CD4-positive, alpha-beta memory T cell (primary cell): ENCODE measurements at places on chromosomes 5 and 9. TPM values are rescaled to one million over a fixed set of nuclear protein-coding genes. Genes with fewer than 3 reads are reported as not detected.
A peak's percentile ranks its signal among the peaks of the same experiment; 100 is the strongest.

DNA sequence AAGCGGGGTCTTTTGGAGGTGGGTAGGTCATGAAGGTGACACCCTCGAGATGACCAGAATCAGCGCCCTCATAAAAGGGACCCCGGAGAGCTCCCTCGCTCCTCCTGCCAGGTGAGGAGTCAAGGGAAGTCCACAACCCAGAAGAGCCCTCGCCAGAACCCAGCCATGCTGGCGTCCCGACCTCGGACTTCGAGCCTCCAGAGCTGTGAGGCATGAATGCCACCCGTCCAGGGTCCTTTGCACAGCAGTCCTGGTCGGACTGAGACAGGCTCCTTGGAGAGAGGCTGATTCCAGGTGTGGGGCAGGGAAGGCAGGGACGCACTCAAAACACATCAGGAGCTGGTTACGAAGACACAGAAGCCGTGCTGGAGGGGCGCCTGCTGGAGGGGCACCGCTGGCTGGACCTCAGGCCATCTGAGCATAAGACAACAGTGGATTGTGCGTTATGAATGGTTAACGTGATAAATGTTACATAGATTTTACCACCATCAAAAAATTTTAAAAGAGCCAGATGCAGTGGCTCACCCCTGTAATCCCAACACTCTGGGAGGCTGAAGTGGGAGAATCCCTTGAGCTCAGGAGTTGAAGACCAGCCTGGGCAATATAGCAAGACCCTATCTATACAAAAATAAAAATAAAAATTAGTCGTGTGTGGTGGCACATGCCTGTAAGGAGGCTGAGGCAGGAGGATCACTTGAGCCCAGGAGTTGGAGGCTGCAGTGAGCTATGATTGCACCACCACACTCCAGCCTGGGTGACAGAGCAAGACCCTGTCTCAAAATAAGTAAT is 5.7 kb upstream of the CLIC3 start:
- no peak overlapping the region for H3K4me3 ChIP-seq
- peaks cover 31% of the 10 kb centered on the region for H3K4me1 ChIP-seq
- H3K27me3 ChIP-seq = no peaks in the 10 kb centered on the region
- no peak overlapping the region for H3K27ac ChIP-seq
- no peak for DNase-seq

The SLC6A3 gene
- polyA plus RNA-seq = not detected

GRCh38 chr9:123942542-123942941 is 12.6 kb upstream of the DENND1A start:
- H3K27ac ChIP-seq = no peak overlapping the region
- no peaks in the 10 kb centered on the region for H3K27me3 ChIP-seq
- no peak for DNase-seq
- H3K4me1 ChIP-seq = no peaks in the 10 kb centered on the region

The MARCHF3 gene
- polyA plus RNA-seq = 7.5 TPM

GRCh38 chr9:98500337-98500919 is 208.3 kb downstream of the GABBR2 start:
- H3K27me3 ChIP-seq = no peaks in the 10 kb centered on the region
- no peaks in the 10 kb centered on the region for H3K36me3 ChIP-seq
- no peaks in the 10 kb centered on the region for H3K4me1 ChIP-seq
- no peak overlapping the region for H3K4me3 ChIP-seq
- no peak for DNase-seq

The ZBED3 gene
- 0.15 TPM for polyA plus RNA-seq

The TAF1L gene
- not detected for polyA plus RNA-seq

DNA sequence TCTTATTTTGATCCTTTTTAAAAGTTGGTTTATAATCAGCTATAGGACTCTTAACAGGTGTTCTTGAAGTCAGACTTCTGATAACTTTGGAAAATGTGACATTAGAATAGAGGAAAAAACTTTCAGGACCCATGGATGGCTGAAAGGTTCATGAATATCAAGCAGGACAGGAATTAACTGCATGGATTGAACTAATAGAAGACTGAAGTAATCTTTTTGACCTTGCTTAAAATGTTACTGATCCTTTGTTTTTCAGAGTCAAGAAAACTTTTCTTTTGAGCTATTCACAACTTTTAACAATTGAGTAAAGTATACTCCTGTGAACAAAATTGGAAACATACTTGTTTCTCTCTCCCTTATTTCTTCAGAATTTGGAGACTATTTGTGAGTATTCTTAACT is 79.2 kb downstream of the PLK2 start:
- H3K4me1 ChIP-seq = no peaks in the 10 kb centered on the region
- DNase-seq = no peak
- no peak overlapping the region for H3K4me3 ChIP-seq
- H3K27me3 ChIP-seq = no peaks in the 10 kb centered on the region

GRCh38 chr5:2366816-2367215 is 384.7 kb downstream of the IRX2 start:
- H3K27me3 ChIP-seq = no peaks in the 10 kb centered on the region
- H3K27ac ChIP-seq = no peak overlapping the region
- H3K4me1 ChIP-seq = no peaks in the 10 kb centered on the region

- H3K36me3 ChIP-seq = peaks cover 11% of the 10 kb centered on the region
- H3K27ac ChIP-seq = peak overlapping the region; percentile 73
- peaks cover 100% of the 10 kb centered on the region for H3K4me1 ChIP-seq
- H3K27me3 ChIP-seq = no peaks in the 10 kb centered on the region
- DNase-seq = peak; percentile 83
Measured at GRCh38 chr9:97905228-97905627, 17.1 kb downstream of the TRMO start.

The PLAC8L1 gene
- polyA plus RNA-seq = not detected

The MTAP gene
- 21.1 TPM for polyA plus RNA-seq

GRCh38 chr9:76572151-76572550 is 113.2 kb downstream of the GCNT1 start:
- no peaks in the 10 kb centered on the region for H3K27me3 ChIP-seq
- DNase-seq = no peak
- no peaks in the 10 kb centered on the region for H3K4me1 ChIP-seq

- H3K36me3 ChIP-seq = no peaks in the 10 kb centered on the region
- DNase-seq = no peak
- no peaks in the 10 kb centered on the region for H3K27me3 ChIP-seq
- no peak overlapping the region for H3K4me3 ChIP-seq
Measured at GRCh38 chr9:126531035-126531571, 82.6 kb upstream of the LMX1B start.

DNA sequence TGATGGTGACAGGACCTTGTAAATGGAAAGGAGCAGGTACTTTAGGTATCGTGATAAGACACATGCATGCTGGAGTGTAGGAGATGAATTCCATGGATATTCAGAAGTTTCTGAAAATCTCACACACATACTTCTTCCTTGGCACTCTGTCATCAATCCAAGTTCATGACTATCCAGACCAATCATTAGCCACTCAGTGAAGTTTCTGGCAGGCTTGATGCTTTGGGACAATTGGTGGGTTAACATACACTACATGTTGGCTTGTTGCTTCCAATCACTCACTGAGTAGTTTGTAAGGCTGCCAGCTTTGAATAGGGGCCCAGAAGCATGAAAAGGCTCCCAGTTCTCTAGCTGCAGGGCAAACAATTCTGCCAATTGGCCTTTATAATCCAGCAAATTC is 147.6 kb downstream of the CEMIP2 start:
- H3K4me1 ChIP-seq = no peaks in the 10 kb centered on the region
- no peak overlapping the region for H3K27ac ChIP-seq
- no peaks in the 10 kb centered on the region for H3K36me3 ChIP-seq
- H3K27me3 ChIP-seq = no peaks in the 10 kb centered on the region
- no peak overlapping the region for H3K4me3 ChIP-seq

GRCh38 chr9:116436121-116436520 is 251.0 kb upstream of the TRIM32 start:
- DNase-seq = no peak
- H3K27me3 ChIP-seq = no peaks in the 10 kb centered on the region
- H3K4me3 ChIP-seq = no peak overlapping the region
- H3K4me1 ChIP-seq = no peaks in the 10 kb centered on the region
- H3K36me3 ChIP-seq = no peaks in the 10 kb centered on the region

The SOX30 gene
- polyA plus RNA-seq = 0.52 TPM

The CMYA5 gene
- polyA plus RNA-seq = 0.07 TPM

- H3K4me1 ChIP-seq = peaks cover 5% of the 10 kb centered on the region
- H3K27ac ChIP-seq = no peak overlapping the region
- no peak for DNase-seq
- no peak overlapping the region for H3K4me3 ChIP-seq
- no peaks in the 10 kb centered on the region for H3K27me3 ChIP-seq
Measured at GRCh38 chr9:97470076-97470475, 31.4 kb upstream of the TMOD1 start.

GRCh38 chr5:55172051-55172899 is 702 bp downstream of the CDC20B start:
- no peak overlapping the region for H3K4me3 ChIP-seq
- peak; percentile 80 for DNase-seq
- peak overlapping the region; percentile 34 for H3K27ac ChIP-seq
- peaks cover 35% of the 10 kb centered on the region for H3K27me3 ChIP-seq
- H3K36me3 ChIP-seq = no peaks in the 10 kb centered on the region

- no peaks in the 10 kb centered on the region for H3K27me3 ChIP-seq
- H3K27ac ChIP-seq = no peak within 1 kb of the TSS
- DNase-seq = no peak
- no peaks in the 10 kb centered on the region for H3K4me1 ChIP-seq
- H3K36me3 ChIP-seq = no peaks in the 10 kb centered on the region
- no peak within 1 kb of the TSS for H3K4me3 ChIP-seq
Measured at GRCh38 chr5:138874771-138875551, at the start of gene LRRTM2. LRRTM2 (minus strand) TSS chr5:138875335; CDS start chr5:138874911, 424 bp downstream.

- H3K27ac ChIP-seq = no peak overlapping the region
- no peak overlapping the region for H3K4me3 ChIP-seq
- no peaks in the 10 kb centered on the region for H3K27me3 ChIP-seq
- DNase-seq = no peak
- H3K4me1 ChIP-seq = no peaks in the 10 kb centered on the region
Measured at GRCh38 chr5:10620346-10620745, 56.5 kb downstream of the ANKRD33B start.

The ABO gene
- polyA plus RNA-seq = 1.7 TPM

DNA sequence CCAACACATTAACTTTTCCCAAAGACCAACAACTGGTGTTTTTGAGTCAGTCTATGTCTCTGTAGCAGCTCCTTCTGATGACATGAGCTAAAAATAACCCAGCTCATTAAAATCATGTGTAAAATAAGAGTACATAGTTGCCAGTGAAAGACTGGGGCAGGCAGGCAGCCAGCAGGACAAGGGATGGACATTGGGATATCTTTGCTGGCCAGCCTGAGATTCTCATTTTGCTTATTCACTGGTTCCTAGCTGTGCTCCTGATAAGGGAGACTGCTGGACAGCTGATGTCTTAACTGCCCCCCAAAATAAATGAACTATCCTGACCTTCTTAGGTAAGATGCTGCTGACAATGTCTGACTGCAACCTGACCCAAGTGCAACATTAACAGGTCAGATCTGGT is 33.9 kb downstream of the EPB41L4B start:
- H3K27me3 ChIP-seq = no peaks in the 10 kb centered on the region
- H3K4me3 ChIP-seq = no peak overlapping the region
- H3K36me3 ChIP-seq = no peaks in the 10 kb centered on the region

The PCDHGA6 gene
- polyA plus RNA-seq = not detected

The MEGF10 gene
- polyA plus RNA-seq = not detected

DNA sequence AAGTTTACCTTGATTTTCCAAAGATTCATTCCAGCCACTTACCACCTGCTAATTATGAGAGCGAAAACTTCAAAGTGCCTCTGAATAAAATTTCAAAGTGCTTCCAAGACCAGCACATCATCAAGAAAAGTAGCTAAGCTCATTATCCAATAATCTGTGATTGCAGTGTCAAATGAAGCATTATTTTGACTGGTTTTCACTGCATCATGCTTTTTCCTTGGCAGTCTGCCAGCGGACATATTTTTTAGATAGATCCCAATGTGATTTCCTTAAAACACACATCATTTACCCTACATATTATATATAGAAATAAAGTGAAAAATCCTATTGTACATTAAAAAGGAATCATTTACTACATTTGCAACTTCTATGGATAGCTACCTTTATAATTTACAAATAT is 508.6 kb upstream of the FAM174A start:
- no peaks in the 10 kb centered on the region for H3K27me3 ChIP-seq
- no peak for DNase-seq
- no peak overlapping the region for H3K4me3 ChIP-seq
- no peak overlapping the region for H3K27ac ChIP-seq
- no peaks in the 10 kb centered on the region for H3K4me1 ChIP-seq

- H3K4me3 ChIP-seq = no peak overlapping the region
- no peak for DNase-seq
- H3K36me3 ChIP-seq = no peaks in the 10 kb centered on the region
- H3K4me1 ChIP-seq = no peaks in the 10 kb centered on the region
- no peaks in the 10 kb centered on the region for H3K27me3 ChIP-seq
- no peak overlapping the region for H3K27ac ChIP-seq
Measured at GRCh38 chr5:169018925-169019324, 282.0 kb downstream of the SLIT3 start.

- H3K27me3 ChIP-seq = no peaks in the 10 kb centered on the region
- no peak overlapping the region for H3K27ac ChIP-seq
- H3K36me3 ChIP-seq = no peaks in the 10 kb centered on the region
- peaks cover 7% of the 10 kb centered on the region for H3K4me1 ChIP-seq
- H3K4me3 ChIP-seq = no peak overlapping the region
- no peak for DNase-seq
Measured at GRCh38 chr9:131104016-131104740, 7.8 kb downstream of the AIF1L start.

The CDKN2B-AS1 gene
- polyA plus RNA-seq = not detected

The CDH9 gene
- not detected for polyA plus RNA-seq

DNA sequence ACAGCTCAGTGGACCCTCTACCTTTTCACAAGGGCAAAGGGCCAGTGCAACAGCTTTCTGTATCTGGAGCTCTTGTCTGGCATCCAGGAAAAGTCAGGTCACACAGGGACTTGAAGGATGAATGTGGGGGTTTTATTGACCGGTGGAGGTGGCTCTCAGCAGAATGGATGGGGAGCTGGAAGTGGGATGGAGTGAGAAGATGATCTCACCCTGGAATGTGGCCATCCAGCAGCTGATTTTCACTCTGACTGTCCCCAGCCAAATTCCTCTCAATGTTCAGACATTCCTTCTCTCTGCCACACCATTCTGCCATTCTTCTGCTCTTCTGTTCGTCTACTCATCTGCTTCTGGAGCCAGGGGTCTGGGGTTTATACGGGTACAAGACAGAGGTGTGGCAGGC is 1119.9 kb downstream of the TAF11L14 start:
- H3K27ac ChIP-seq = no peak overlapping the region
- DNase-seq = no peak
- H3K4me3 ChIP-seq = no peak overlapping the region
- no peaks in the 10 kb centered on the region for H3K36me3 ChIP-seq
- no peaks in the 10 kb centered on the region for H3K27me3 ChIP-seq

- H3K27ac ChIP-seq = no peak overlapping the region
- no peak overlapping the region for H3K4me3 ChIP-seq
- H3K27me3 ChIP-seq = no peaks in the 10 kb centered on the region
- no peaks in the 10 kb centered on the region for H3K4me1 ChIP-seq
- DNase-seq = no peak
Measured at GRCh38 chr5:141127305-141127704, 5.7 kb downstream of the PCDHB4 start.

The NMUR2 gene
- not detected for polyA plus RNA-seq
